ENCODE measurements at places on chromosomes 1 and 21.

- DNase-seq, result no peak
These were observed 75.8 kb downstream of the ATP1A1 start for GRCh38 chr1:116448785-116449385.

DNA sequence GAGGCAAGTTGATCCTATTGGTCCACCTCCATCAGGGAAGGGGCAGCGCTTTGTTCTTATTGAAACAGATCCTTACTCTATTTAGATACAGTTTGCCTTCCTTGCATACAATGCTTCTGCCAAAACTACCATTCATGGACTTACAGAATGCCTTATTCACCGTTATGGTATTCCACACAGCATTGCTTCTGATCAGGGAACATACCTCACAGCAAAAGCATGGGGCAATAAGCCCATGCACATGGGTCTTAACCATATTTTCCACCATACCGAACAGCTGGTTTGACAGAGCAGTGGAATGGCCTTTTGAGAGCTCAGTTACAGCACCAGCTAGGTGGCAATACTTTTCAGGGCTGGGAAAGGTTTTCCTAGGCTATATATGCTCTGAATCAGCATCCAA lies 544.8 kb upstream of the ADGRL4 start:
- DNase-seq, result no peak

- DNase-seq, result no peak
These were observed 45.0 kb upstream of the PDE9A start for GRCh38 chr21:42608446-42608845.

- no peak for DNase-seq
These were observed 5.8 kb downstream of the LRRC47 start for GRCh38 chr1:3790500-3790923.

- no peak for DNase-seq
These were observed 5.9 kb upstream of the SLC6A17 start for GRCh38 chr1:110144366-110144765.

- no peak for DNase-seq
These were observed 48.7 kb upstream of the PSEN2 start for GRCh38 chr1:226821719-226822085.

DNA sequence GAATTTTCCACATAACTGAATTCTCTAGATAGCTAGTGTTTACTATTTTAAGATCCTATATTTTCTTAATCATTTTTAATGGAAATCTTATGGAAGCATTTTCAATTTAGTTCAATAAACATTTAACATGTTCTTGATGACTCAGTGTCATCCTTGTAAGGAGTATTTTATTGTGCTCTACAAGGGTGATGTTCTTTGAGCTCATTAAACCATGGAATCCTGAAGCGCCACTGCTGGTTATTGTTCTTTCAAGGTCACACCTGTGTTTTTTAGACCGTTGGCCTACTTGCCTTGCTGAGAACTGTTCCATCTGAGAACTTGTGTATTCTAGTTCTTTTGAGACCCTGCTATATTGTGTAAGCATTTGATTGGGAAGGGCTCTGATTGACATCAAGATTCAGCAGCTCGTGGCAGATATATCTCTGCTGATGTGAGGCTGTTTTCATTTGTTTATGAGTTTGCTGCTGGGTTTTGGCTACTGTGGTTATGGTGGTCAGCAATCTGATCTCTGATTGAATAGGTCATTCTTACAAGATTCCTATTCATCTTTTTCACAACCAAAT lies 132.0 kb downstream of the GIPC2 start:
- no peak for DNase-seq

DNA sequence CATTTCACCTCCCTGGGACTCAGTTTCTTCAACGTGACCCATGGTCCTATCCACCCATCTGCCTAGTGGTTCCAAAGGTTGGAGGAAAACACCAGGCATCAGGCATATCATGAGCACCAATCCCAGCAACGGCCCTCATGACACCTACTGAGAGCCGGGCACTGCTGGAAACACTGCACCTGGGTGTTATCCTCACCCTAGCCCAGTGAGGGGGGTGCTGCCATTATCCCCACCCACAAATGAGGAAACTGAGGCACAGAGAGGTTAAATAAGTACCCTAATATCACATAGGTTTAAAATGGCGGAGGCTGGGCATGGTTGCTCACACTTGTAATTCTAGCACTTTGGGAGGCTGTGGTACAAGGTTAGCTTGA lies 206.9 kb downstream of the MATN1 start:
- DNase-seq, result no peak

Measured in testis (tissue), 5 donors.